ENCODE measurements at places on chromosomes 7 and 10.

GRCh38 chr10:96188916-96189315, 58.8 kb downstream of the ZNF518A start:
- DNase-seq = no peak

DNA sequence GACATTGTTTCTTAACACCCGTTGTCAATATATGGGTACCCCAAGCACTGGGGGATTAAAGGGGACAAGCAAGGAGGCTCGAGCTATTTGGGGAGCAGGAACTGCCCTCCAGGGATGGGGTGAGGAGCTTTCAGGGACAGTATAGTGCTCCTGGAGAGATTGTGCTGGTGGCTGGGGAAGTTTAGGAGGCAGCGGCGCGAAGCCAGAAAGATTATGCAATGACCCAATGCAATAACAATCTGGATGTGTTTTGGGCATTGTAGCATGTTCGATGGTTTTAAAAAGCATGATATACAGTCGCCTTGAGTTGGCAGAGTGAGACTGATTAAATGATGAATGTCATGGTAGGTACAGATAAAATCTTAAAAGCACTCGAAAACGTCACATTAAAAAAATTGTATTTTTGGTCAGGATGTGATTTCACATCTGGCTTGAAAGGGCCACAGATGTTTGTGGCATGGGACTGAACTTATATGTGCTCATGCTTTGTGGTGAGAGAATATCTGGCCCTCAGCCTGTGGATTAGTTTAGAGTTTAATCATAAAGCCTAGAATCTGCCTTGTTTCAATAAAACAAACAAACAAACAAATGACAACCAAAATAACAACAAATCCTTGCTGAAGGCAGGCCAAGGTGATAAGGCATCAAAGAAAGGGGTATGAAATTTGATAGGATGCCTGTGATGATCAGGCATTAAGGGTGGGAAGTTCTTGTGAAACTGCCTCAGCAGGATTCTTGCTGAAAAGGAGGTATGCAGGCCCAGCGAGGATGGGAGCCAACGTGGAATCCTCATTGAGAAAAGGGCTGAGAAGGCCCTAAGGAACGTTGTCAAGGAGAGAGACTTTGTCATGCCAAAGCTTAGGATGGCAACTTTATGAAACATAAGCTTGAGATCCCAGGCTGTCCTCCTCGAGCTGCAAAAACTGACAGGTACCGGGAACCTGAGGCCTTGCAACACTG, 417.1 kb upstream of the KLF6 start:
- no peak for DNase-seq

GRCh38 chr7:120274482-120274881, 1.5 kb downstream of the KCND2 start:
- no peak for DNase-seq

DNA sequence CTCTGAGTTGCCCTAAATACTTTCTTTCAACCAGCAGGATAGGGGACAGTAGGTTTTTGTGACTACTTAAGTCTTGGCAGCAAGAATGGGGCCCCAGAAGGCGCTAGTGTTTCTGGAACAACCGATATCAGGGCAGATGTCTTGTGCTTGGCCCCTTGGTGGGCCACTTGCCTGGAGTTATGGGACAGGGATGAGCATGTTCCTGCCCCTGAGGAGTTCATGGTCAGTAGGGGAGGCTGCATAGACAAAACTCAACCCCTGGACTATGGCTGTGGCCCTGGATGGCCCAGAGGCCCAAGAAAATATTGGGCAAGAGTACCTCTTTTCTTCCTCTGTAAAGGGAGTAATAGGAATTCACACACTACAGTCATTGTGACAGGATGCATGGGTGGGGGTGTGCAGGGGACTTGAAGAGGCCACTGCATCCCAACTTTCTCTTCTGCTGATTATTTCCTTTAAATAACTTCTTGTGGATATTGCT, 57.7 kb upstream of the IGFBP3 start:
- DNase-seq = no peak

GRCh38 chr7:71210220-71210619, 78.3 kb downstream of the GALNT17 start:
- DNase-seq = no peak

GRCh38 chr7:136702913-136703312, 165.5 kb upstream of the CHRM2 start:
- no peak for DNase-seq

DNA sequence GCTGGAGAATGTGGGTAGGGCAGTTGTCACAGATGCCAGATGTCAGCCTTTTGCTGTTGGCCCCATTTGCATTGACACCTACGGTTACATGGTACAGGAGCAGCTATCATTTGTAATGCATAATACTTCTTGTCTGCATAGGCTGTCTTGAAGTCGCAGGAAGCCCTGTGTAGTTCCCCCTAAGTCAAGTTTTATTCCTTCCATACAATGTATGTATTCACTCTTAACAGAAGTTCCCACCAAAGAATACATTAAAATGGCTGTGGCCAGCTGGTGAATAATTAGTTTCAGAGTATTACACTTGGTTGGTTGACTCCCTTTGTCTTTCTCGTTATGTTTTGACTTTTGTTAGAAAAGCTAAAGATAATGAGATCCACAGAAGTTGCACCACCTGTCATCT, 1169.0 kb downstream of the REEP3 start:
- DNase-seq = no peak

DNA sequence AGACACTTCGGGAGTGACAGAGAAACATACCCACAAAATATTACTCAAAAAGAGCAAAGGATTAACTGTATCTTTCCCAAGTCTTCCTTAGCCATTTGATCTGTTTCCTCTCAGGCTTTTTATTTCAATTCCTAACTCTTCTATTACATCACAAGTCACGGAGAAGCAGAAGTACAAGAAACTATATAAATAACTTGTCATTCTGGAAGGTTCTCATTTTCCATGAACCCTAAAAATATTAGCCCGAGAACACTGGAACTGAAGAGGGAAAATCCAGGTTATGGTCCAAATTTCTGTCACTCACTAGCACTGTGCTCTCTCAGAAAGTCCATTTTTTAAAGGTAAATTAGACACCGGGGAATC, 98.0 kb downstream of the GRB10 start:
- DNase-seq = no peak

DNA sequence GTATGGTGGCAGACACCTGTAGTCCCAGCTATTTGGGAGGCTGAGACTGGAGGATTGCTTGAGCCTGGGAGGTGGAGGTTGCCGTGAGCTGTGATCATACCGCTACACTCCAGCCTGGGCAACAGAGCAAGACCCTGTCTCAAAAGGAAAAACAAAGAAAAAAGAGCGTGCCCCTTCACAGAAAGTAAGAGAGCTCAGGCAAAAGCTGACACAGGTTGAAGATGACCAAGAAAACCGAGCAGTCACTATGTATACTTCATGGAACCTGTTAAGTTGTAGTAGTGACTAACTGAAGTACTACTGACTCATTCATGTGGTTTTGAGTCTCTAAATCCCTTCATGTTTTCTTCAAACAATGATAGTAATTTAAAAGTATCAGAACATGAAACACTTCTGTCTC, 1.2 kb upstream of the PRRT4 start:
- DNase-seq = no peak

GRCh38 chr10:130177250-130177649, 41.1 kb downstream of the GLRX3 start:
- DNase-seq = no peak

DNA sequence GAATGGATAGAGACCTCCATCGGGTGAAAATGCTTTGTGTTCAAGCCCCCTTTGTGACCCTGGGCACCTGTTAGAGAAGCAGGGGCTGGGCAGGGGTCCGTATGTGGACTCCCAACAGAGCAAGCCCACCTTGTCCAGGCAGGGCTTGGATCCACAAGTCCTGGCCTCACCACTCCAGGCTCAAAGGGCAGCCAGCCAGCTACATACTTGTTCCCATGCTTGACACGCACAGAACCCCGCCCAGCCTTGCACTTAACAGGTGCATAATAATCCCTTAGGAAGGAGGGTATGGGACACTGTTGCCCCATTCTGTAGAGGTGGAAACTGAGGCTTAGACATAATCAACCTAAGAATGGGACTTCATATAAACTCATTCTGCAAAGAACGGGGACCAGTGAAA, 160.6 kb downstream of the PRKAG2 start:
- no peak for DNase-seq

DNA sequence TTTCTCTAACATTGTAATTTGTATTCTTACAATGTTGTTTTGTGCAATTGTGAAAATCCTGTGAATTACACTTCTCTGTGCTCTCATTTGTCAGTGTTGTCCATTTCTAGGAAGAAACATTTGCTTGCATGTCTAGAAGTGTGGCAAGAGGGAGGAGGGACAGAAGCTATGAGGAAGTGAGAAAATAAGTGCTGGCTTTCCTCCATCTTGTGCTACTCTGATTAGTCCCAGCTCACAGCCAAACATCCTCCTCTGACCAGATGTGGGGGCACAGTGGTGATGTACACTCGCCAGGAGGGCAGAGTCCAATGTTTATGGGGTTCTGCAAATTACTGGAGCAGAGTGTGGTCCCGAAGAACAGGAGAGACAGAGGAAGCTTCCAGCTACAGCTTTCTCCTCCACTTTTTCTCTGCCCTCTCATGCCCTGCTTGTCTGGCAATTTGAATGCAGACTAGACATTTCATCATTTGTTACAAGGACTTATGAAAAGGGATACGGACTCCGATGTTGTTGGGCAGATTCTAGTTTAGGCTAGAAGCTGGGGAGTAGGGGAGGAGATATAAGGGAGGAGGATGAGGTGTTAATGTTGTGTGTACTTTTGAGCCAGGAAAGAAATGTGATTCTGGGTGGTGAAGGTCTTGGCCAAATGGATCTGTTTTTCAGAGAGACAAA, 131.0 kb upstream of the C1GALT1 start:
- DNase-seq = peak; percentile 64

GRCh38 chr10:18554479-18554878, 96.9 kb downstream of the NSUN6 start:
- no peak for DNase-seq

- DNase-seq = no peak
These were observed 32.7 kb upstream of the LOXL4 start for GRCh38 chr10:98300526-98301229.

DNA sequence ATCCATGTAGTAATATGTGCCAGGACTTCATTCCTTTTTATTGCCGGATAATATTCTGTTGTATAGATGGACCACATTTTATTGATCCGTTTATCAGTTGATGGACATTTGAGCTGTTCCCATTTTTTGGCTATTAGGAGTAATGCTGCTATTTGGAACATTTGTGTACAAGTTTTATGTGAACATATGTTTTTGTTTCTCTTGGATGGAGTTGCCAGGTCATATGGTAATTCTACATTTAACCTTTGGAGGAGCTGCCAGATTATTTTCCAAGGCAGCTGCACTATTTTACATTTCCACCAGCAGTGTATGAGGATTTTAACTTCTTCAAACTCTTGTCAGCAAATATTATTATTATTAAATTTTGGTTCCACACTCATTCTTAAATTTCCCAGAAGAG, 59.2 kb downstream of the C10orf90 start:
- no peak for DNase-seq

- DNase-seq = no peak
These were observed 227.5 kb downstream of the THSD7A start for GRCh38 chr7:11604505-11604904.

DNA sequence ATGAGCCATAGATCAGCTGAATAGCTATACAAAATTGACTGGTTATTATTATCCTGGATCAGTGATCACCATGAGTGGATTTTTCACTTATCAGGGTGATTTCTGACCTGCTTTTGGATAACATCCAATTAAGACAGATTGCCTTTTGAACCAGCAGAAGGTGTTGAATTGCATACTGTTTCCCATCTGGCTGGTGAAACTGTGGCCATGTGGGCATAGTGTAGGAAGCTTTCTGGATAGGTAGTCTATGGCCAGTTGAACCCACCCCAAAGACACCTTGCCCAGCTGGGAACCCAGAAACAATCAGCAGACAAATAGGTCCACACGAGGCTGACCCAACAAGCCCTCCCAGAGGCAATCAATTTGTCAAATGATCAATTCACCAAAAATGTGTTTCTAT, 29.3 kb downstream of the DNAJC12 start:
- no peak for DNase-seq

- DNase-seq = no peak
These were observed 10.2 kb downstream of the PYROXD2 start for GRCh38 chr10:98404571-98405359.

GRCh38 chr7:21996641-21997040, 50.9 kb upstream of the CDCA7L start:
- DNase-seq = no peak

DNA sequence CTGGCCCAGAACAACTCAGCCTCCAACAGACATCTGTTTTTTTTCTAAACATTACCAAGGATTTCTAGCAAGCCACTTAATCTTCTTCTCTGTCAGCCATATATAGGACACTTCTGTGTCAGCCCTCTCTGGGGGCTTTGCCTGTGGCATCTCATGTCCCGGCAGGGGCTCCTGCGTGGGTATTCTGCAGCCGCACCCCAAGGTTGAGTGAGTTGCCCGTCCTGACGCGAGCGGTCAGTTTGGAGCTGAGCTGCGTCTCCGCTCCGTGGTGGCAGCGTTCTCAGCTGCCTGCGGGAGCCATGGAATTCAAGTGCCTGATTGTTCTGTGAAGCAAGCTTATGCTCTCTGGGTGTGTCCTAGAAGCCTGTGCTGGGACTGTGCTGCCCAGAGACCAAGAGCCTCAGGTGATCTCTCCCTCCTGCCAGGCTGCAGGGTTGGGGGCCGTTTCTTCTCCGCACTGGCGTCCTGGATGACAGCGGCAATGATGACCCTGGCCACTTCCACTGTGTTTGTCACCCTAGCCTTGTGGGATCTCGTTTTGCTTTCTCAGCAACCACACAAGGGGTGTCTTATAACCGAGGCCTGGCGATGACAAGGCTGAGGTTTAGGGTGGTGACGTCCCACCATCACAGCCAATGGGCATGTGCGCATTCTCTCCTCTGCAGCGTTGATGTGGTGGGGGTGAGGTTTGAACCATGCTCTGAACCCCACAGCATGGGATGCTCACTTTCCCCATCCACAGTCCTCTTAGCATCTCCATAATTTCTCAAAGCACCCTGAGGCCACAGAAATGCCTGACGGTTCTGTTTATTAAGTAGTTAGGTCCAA, 612.6 kb upstream of the FOXK1 start:
- DNase-seq = no peak

- no peak for DNase-seq
These were observed 578.6 kb upstream of the FOXK1 start for GRCh38 chr7:4103352-4104091.

- no peak for DNase-seq
These were observed 43.9 kb upstream of the EEPD1 start for GRCh38 chr7:36109013-36109627.

- peak; percentile 54 for DNase-seq
These were observed 30.6 kb upstream of the GALNTL5 start for GRCh38 chr7:151925446-151926335.

DNA sequence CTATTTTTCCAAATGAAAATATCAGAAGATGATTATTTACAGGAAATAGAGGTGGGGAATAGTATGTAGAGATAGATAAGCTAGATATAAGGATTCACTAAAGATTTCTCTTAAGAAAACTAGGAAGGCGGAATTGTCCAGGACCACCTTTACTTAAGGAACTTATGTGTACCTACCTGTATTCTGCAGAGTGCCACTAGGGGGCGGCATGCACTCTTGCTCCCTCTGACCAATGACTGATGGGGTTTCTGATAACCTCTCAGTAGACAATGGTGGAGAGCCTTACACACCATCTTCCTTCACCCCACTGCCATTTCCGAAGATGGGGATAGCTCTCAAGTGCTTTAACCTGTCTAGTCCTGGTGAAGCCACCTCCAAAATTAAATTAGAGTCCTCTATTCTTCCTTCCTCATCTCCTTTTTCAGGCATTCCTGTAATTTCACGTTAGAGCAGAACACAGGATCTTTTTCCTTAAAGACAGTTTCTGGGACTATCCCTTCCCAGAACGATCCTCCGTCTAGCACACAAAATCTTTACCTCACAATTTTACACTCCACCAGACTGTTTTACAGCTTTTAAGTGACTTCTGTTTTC, 453.1 kb downstream of the SORCS1 start:
- peak; percentile 45 for DNase-seq

- no peak for DNase-seq
These were observed 26.2 kb upstream of the ZNF716 start for GRCh38 chr7:57423768-57424167.

All from HL-60 (cell line).